ENCODE measurements at places on chromosomes 7 and 10. TPM values are rescaled to one million over a fixed set of nuclear protein-coding genes. Genes with fewer than 3 reads are reported as not detected.

DNA sequence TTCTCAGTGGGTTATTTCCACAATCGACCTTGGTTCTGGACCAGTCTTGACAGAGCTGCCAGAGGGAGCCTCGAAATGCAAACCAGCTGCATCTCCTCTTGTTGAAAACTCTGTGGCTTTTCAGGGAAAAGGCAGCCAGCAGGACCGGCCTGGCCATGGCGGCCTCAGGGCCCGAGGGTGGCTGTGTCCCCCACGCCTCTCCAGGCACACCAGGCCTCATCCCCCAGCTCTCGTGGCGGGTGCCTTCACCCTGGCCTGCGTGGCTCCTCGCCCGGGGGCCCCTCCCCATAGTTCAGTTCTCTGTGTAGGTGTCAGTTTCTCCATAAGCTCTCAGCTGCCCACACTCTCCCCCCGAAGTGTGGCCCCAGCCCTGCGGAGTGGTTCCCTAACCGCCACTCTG lies 63.5 kb downstream of the MGMT start:
- H3K4me1 ChIP-seq, result peaks cover 7% of the 10 kb centered on the region
- H3K27ac ChIP-seq, result no peak overlapping the region
- no peaks in the 10 kb centered on the region for H3K36me3 ChIP-seq
- no peaks in the 10 kb centered on the region for H3K27me3 ChIP-seq
- no peak overlapping the region for H3K4me3 ChIP-seq

GRCh38 chr7:132234711-132235110 lies 341.6 kb downstream of the PLXNA4 start:
- H3K4me1 ChIP-seq, result peaks cover 20% of the 10 kb centered on the region
- no peak overlapping the region for H3K4me3 ChIP-seq
- peaks cover 9% of the 10 kb centered on the region for H3K27me3 ChIP-seq

DNA sequence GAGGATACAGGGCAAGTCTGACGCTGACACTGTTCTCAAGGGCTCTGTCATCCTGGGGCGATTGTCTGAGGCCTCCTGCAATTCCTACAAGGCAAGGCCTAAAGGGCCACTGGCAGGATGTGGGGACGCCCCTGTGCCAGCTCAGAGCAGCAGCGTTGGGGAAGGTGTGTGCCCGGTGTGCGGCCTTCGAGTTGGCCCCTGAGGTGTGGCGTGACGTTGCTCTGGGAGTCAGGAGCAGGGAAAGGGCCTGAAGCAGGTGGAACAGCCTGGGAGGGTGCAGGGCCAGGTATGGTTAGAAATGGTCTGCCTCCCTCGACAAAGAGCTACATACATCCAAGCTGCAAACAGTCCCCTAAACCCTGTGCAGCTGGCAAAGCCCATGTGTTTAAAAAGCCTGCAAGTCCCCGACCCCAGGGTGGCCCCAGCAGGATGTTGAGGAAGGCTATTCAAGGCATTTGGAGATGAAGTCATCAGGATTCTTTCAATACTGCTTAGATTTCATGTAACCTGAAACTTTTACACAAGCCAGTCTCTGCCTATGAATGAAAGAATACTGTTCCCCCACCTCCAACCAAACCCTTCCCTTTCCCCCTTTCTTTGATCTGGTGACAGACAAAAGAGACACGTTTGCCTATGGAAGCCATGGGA lies 142.5 kb upstream of the TNS3 start:
- no peaks in the 10 kb centered on the region for H3K27me3 ChIP-seq
- no peak overlapping the region for H3K4me3 ChIP-seq
- peaks cover 21% of the 10 kb centered on the region for H3K4me1 ChIP-seq
- peak; percentile 59 for DNase-seq

GRCh38 chr7:31853380-31853779 lies 166.4 kb downstream of the PPP1R17 start:
- no peak overlapping the region for H3K27ac ChIP-seq
- no peak overlapping the region for H3K4me3 ChIP-seq
- no peak for DNase-seq
- H3K36me3 ChIP-seq, result no peaks in the 10 kb centered on the region
- H3K27me3 ChIP-seq, result no peaks in the 10 kb centered on the region

DNA sequence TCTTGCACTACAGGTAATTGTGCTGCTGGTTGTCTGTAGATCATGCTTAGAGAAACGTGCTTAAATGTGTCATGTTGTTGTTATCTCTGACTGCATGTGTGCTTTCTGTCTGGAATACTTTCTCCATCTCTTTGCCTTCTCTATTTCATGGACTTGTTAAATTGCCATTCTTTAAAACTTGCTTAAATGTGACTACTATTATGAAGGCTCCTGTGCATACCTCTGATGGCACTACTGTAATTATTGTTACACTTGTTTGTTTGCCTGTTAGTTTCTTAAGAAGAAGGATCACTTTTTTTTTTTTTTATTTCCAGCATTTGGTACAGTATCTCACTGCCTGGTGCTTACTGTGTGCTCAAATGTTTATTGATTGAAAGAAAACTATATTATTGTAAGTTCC lies 41.6 kb downstream of the KMT2E start:
- DNase-seq, result no peak
- H3K36me3 ChIP-seq, result peaks cover 7% of the 10 kb centered on the region
- no peak overlapping the region for H3K4me3 ChIP-seq
- H3K4me1 ChIP-seq, result no peaks in the 10 kb centered on the region
- H3K27ac ChIP-seq, result no peak overlapping the region

GRCh38 chr10:131444286-131444685 lies 132.8 kb upstream of the TCERG1L start:
- H3K4me1 ChIP-seq, result no peaks in the 10 kb centered on the region
- DNase-seq, result no peak
- no peaks in the 10 kb centered on the region for H3K27me3 ChIP-seq
- no peak overlapping the region for H3K27ac ChIP-seq

GRCh38 chr10:19817231-19817933 lies 1.1 kb downstream of the PLXDC2 start:
- H3K4me1 ChIP-seq, result peaks cover 7% of the 10 kb centered on the region
- peak overlapping the region; percentile 76 for H3K4me3 ChIP-seq
- no peaks in the 10 kb centered on the region for H3K27me3 ChIP-seq
- H3K36me3 ChIP-seq, result no peaks in the 10 kb centered on the region

GRCh38 chr7:73703225-73703624 lies 16.2 kb downstream of the STX1A start:
- no peaks in the 10 kb centered on the region for H3K27me3 ChIP-seq
- no peak for DNase-seq
- no peak overlapping the region for H3K4me3 ChIP-seq
- peaks cover 9% of the 10 kb centered on the region for H3K4me1 ChIP-seq
- H3K36me3 ChIP-seq, result no peaks in the 10 kb centered on the region

- H3K27me3 ChIP-seq, result no peaks in the 10 kb centered on the region
- H3K4me1 ChIP-seq, result peaks cover 43% of the 10 kb centered on the region
- no peak for DNase-seq
- H3K27ac ChIP-seq, result peak overlapping the region; percentile 81
- no peak overlapping the region for H3K4me3 ChIP-seq
- H3K36me3 ChIP-seq, result no peaks in the 10 kb centered on the region
These were observed 30.5 kb downstream of the KIAA1217 start for GRCh38 chr10:24239289-24240040.

- no peaks in the 10 kb centered on the region for H3K36me3 ChIP-seq
- no peak overlapping the region for H3K4me3 ChIP-seq
- no peaks in the 10 kb centered on the region for H3K4me1 ChIP-seq
- H3K27me3 ChIP-seq, result no peaks in the 10 kb centered on the region
- no peak overlapping the region for H3K27ac ChIP-seq
- DNase-seq, result no peak
These were observed 139.3 kb upstream of the KLF6 start for GRCh38 chr10:3924344-3924743.

- peaks cover 47% of the 10 kb centered on the region for H3K4me1 ChIP-seq
- H3K4me3 ChIP-seq, result no peak overlapping the region
- no peak overlapping the region for H3K27ac ChIP-seq
- H3K27me3 ChIP-seq, result peaks cover 10% of the 10 kb centered on the region
- no peaks in the 10 kb centered on the region for H3K36me3 ChIP-seq
These were observed 2.5 kb upstream of the LFNG start for GRCh38 chr7:2517026-2517425.

The KNDC1 gene
- total RNA-seq, result 1.8 TPM

The CARD11 gene
- 0.87 TPM for total RNA-seq

The DNA2 gene
- total RNA-seq, result 85.4 TPM

The RSBN1L gene
- 18.4 TPM for total RNA-seq

The TMEM72 gene
- not detected for total RNA-seq

Measured in neural progenitor cell (in vitro differentiated cells).